Activated gamma-delta T cell (primary cell): ENCODE measurements at places on chromosomes 3 and 15.

DNA sequence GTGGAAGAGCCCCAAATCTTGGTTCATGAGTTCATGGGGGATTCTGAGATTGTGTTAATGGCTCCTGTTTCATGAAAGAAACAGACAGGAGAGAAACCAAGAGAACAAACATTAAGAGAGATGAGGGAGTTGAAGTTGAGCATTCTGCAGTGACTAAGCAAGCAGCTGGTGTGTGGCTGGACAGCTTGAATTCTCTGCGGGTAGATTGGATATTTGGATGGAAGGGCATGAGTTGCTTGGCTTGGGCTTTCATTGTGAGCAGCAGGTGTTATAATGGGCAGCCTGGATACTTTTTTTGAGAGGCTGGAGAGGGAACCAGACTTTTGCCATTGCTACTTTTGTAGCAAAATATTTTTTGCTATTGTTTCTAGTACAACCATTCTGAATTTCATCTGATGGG is 346.8 kb upstream of the SATB1 start:
- DNase-seq = no peak

- no peak for DNase-seq
Observed at GRCh38 chr3:174358252-174358651, 500.9 kb upstream of the NAALADL2 start.

DNA sequence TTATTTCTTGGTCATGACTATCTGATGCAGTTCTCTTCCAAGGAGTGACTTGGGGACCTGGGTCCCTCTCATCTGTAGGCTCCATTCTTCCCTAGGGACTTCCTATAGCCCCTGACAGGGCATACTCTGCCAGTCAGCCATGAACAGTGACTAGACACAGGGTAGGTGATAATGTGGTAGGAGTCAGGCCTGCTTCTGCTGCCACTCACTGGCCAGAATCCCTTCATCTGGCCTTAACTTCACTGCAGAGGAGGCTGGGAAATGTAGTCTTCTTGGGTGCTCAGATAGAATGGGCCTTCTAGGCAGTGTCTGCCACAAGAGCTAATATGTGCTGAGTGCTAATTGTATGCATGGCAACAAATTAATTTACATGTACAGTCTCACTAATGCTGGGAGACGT is 84.5 kb downstream of the CACNA2D3 start:
- no peak for DNase-seq

GRCh38 chr3:165644331-165644730 is 192.9 kb downstream of the BCHE start:
- no peak for DNase-seq

DNA sequence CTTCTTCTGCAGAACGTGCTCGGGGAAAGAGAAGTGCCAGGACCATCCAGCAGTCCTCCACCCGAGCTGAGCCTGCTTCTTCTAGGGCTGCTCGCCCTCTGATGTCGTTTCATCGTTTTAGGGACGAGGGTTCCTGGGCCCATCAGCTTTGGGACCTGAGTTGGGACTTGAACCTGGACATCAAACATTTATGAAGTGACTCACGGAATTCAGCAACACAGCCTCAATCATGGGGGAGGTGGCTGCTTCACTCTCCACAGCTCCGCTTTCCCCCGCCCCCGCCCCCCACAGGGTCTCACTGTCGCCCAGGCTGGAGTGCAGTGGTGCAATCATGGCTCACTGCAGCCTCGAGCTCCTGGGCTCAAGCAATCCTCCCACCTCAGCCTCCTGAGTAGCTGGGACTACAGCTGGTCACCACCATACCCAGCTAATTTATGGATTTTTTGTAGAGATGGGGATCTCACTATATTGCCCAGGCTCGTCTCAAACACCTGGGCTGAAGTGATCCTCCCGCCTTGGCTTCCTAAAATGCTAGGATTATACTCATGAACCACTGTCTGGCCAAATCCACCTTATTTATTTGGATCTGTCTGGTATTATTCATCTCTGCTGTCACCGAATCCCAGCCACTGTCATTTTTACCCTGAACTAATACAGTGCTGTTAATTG is 725 bp upstream of the SCAMP2 start:
- no peak for DNase-seq

DNA sequence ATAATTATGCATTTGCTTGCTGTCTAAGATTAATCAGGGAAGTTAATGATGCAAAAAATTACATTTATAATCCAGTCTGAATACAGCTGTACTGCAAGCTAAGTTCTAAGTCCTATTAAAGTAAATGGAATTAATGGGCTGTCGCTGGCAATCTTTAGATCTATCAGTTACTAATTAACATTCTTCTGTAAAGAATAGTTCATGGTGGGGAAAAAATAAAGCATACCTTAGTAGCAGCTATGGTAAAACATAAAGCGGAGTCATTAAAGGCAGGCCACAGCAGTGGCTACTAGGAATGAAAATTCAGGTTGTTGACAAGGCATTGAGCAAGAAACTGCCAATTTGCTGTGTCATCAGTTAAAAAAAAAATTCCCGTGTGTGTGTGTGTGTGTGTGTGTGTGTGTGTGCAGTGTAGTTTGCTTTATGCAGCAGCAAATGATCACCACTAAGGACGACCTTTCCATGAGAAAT is 129.8 kb downstream of the ZNF385D start:
- DNase-seq = no peak

DNA sequence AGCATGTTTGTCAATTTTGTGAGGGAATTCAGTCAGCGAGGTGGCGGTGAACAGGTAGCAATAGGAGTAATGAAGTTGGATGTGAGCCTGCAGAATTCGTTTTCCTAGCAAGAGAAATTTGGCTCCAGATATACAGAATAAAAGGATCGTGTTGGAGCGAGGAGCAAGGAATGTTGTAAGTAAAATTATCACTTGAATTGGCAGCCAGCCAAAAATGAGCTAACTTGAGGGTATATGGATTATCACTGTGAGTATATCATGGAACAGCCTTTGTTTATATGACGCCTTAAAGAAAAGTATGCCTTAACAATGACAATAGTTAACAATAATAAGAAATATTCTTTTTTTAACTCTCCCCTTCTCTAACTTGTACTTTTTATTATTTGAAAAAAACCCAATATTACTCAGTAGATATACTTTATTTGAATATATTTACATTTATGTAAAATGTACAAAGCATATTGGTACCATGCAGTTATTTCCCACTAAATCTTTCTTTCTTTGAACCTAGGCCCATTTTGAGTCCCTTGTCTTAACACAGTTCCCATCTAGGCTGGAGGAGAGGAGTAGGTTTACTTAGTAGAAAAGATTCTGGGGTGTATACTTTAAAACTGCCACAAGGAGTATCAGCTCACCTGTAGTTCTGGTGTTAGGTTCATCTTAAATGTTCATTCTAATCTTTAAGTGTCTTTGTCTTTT is 29.3 kb downstream of the EPHA6 start:
- DNase-seq = no peak

DNA sequence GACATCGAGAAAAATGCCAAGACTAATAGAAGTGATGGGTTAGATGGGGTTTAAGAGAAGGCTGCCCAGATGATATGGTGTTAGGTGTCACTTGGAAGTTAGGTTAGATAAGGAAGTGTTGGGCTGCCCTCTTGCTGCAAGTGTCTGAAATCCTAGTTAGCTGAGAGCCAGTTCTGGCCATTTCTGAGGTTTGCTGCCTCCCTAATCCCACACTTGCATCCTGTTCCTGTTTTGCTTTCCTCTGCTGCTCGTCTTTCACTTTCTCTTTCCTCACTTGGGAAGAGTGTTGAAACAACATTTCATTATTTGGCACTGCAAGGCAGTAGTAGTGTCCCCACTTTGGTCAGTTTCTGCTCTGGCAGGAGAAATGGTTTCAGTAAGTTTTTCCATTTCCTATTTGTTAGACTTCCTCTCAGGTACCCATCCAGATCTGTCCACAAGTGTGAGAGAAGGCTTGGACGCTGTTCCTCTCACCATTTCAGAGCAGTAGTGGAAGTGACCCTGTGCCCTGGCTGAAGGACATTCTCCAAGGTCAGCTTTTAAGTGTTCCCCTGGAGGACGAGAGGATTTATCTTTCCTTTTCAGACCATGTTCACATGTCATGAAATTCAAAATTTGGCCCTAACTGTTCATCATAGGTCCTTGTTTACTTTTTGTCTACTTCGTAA is 93.3 kb downstream of the ADAMTSL3 start:
- DNase-seq = no peak

GRCh38 chr15:36106640-36107335 is 472.6 kb upstream of the CDIN1 start:
- no peak for DNase-seq

DNA sequence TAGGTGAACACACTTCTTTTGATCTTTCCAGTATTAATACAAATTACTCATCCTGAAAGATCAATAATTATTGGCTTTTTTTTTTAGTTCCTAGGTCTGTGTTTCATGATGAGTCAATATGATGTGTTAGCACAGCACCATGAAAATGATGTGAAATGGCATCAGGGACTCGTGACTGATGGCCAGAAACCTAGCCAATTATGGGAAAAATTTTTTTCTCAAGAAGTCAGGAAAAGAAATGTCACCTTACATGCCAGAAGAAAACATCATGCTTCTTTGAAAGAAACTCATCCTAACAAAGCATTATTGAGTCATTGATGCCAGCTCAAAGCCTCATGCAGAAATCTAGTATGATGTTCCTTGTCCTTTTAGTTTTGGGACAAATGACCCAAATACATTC is 468.3 kb upstream of the CBLB start:
- no peak for DNase-seq

DNA sequence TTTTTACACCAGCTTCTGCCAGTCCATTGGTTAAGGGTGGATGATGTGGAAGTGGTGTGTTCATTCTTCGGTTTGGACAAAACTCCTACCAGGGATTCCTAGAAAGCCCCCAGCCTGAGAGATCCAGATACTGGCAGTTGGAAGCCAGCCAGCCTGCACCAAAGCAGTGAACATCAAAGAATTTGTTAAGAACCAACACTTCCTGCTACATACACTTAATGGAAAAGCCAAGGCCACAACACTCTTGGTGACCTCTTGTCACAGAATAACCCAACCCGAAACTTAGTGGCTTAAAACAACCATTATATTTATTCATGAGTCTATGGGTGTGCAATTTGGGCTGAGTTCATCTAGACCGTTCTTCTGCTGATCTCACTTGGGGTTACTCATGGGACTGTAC is 42.9 kb upstream of the ADAMTS9 start:
- no peak for DNase-seq

DNA sequence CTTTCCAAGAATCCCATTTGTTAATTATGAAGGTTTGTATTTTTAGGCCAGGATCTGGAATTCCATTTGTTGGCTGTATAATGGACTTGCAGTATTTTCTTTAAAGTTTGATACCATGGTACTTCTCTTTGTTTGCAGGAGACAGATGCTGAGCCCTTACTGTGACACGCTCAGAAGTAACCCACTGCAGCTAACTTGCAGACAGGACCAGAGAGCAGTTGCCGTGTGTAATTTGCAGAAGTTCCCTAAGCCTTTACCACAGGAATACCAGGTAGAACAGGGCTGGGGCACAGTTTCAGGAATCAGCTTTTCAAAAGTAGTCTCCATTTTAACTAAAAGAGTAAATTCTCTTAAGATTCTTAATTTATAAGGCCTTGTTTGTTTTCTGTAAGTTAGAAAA is 59.1 kb downstream of the LMLN start:
- no peak for DNase-seq

GRCh38 chr3:17075907-17076306 is 191.2 kb downstream of the PLCL2 start:
- DNase-seq = no peak

GRCh38 chr3:132236701-132237651 is 80.2 kb upstream of the ACP3 start:
- no peak for DNase-seq

- DNase-seq = no peak
Observed at GRCh38 chr3:141699324-141699723, 38.8 kb upstream of the RNF7 start.

GRCh38 chr15:76973362-76973743 is 21.6 kb upstream of the PSTPIP1 start:
- no peak for DNase-seq

DNA sequence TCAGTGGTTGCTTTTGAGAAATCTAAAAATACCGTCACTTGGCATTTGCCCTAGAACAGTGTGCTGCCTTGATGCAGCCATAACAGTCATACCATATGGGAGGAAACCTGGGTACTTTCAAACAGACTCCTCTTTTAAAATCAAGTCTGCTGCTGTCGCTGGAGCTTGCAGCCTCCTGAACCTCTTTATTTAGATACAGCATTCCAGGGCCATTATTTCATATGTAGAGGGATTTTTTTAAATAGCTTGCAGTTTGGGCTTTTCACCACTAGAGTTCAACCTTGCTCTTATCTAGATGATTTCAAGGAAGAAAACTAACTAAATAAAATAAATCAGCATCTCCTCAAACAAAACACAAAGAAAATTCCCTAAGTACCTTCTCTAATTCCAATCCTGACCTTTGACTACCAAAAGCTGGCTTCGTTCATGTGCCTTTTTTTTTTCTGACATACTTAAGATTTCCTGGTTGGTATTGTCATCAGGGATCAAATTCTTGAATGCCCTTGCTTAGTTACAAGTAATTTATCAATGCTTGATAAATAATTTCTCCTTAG is 111.6 kb downstream of the KBTBD8 start:
- DNase-seq = no peak

- DNase-seq = no peak
Observed at GRCh38 chr3:29186982-29187725, 93.7 kb upstream of the RBMS3 start.

- no peak for DNase-seq
Observed at GRCh38 chr15:50458348-50459112, 34.3 kb downstream of the USP8 start.

DNA sequence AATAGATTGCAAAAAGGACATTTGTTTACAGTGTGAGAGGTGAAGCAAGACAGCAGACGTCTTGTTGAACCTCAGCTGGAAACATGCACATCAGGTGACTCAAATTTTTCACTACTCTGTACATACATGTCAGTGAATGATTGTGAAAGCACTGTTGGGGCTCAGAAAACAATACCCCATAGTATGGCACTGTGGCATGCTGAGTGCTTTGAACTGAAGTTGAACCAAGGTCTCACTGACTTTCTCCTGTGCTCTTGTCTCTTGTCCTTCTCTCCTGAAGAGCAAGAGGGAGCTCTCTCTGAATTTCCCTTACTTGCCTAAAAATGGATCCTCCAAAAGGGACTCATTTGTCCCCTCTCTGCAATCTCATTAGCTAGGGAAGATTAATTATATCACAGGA is 24.5 kb upstream of the NEDD4 start:
- DNase-seq = no peak

GRCh38 chr15:48577469-48577868 is 68.0 kb downstream of the FBN1 start:
- DNase-seq = no peak

GRCh38 chr3:146159037-146159436 is 1.9 kb downstream of the PLOD2 start:
- DNase-seq = no peak

DNA sequence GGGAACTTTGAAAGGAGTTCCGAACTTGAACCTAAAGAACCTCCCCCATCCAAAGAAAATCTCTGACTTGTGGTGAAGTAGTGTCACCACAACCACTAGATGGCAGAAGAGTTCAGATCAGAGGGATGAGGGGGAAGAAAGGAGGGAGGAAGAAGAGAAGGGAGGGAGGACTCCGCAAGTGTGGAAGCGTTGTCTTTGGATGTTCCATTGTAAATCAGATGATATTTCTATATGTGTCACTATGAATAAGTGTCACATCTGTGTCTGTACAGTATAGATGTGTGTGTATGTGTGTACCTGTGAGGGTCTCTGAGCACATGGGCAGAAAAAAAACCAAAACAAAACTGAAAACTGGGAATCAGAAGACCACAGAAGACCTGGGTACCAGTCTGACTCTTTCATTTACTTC is 16.9 kb downstream of the SLC24A1 start:
- DNase-seq = no peak

GRCh38 chr3:115783938-115784738 is 160.8 kb downstream of the GAP43 start:
- DNase-seq = peak; percentile 79
